ENCODE measurements at places on chromosomes 13 and 19. TPM values are rescaled to one million over a fixed set of nuclear protein-coding genes. Genes with fewer than 3 reads are reported as not detected.

PEAK3 gene
- not detected for total RNA-seq

ZNF491 gene
- 2.2 TPM for total RNA-seq

TNNT1 gene
- 1.4 TPM for total RNA-seq

SLC10A2 gene
- not detected for total RNA-seq

Data from HepG2 (cell line).